Central memory CD8-positive, alpha-beta T cell (primary cell): ENCODE measurements at places on chromosomes 6 and 20.

GRCh38 chr6:144296973-144297372 is 11.8 kb downstream of the UTRN start:
- no peak for DNase-seq
- H3K27me3 ChIP-seq, result no peaks in the 10 kb centered on the region
- peak overlapping the region; percentile 21 for H3K27ac ChIP-seq
- H3K4me1 ChIP-seq, result peaks cover 10% of the 10 kb centered on the region

DNA sequence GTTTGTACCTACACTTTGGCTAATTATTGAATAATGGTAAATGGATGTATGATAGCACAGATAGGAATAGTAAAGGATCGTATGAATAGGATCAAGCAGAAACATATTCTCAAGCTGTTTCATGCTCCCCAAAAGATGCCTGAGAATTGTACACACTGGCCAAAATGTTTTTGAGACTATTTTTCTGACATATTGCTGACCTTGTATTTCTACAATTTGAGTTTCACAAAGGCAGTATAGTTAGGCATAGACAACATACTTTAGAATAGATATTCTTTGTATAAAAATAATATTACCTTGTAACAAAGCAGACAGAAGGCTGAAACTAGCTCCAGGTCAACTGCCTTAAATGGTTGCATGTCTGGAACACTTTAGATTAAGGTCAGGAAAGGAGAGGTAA is 598.4 kb downstream of the COL12A1 start:
- H3K4me1 ChIP-seq, result no peaks in the 10 kb centered on the region
- no peak overlapping the region for H3K27ac ChIP-seq
- no peaks in the 10 kb centered on the region for H3K36me3 ChIP-seq
- no peak overlapping the region for H3K4me3 ChIP-seq
- no peak for DNase-seq
- H3K27me3 ChIP-seq, result no peaks in the 10 kb centered on the region

GRCh38 chr20:9629831-9630230 is 115.4 kb downstream of the LAMP5 start:
- DNase-seq, result no peak
- H3K4me3 ChIP-seq, result no peak overlapping the region
- no peak overlapping the region for H3K27ac ChIP-seq
- H3K27me3 ChIP-seq, result no peaks in the 10 kb centered on the region
- no peaks in the 10 kb centered on the region for H3K4me1 ChIP-seq
- no peaks in the 10 kb centered on the region for H3K36me3 ChIP-seq

DNA sequence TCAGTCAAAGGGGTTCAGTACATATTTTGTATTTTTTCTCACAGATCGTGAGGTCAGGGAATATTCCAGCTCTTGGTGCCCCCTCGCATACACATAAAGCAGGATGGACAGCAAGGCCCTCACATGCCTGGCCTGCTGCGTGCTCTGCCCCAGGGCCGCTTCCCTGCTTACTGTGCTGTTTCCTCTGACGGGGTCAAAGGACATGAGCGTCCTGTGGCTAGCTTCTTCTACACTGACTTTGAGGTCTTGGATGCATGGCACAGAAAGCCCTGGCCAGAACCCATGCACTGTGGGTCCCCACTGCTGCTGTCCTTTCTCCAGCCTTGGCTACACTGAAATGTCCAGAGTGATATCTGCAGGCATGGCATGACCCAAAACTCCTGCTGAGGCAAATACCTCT is 92.5 kb upstream of the GGTLC1 start:
- no peak overlapping the region for H3K4me3 ChIP-seq
- H3K27me3 ChIP-seq, result no peaks in the 10 kb centered on the region
- DNase-seq, result no peak
- H3K4me1 ChIP-seq, result no peaks in the 10 kb centered on the region
- H3K36me3 ChIP-seq, result no peaks in the 10 kb centered on the region

DNA sequence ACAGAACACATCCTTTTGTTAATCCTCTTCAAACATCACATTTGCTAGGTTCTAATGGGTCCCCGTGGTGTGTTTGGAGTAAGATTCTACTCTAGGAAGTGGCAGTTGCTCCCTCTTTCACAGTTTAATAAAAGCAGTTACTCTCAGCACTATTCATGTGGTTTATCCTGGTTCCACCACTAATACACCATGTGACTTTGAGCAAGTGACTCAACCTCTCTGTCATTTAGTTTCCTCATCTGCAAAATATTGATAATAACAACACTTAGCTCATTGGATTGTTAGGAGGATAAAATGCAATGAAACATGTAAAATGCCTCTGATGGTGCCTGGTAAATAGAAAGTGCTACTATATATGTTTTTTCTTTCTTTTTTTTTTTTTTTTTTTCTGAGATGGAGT is 488.0 kb upstream of the NOX3 start:
- H3K27me3 ChIP-seq, result no peaks in the 10 kb centered on the region
- DNase-seq, result no peak
- no peak overlapping the region for H3K27ac ChIP-seq
- no peaks in the 10 kb centered on the region for H3K4me1 ChIP-seq
- H3K4me3 ChIP-seq, result no peak overlapping the region

- DNase-seq, result no peak
- H3K4me3 ChIP-seq, result no peak overlapping the region
- no peaks in the 10 kb centered on the region for H3K4me1 ChIP-seq
- peaks cover 45% of the 10 kb centered on the region for H3K27me3 ChIP-seq
- H3K36me3 ChIP-seq, result no peaks in the 10 kb centered on the region
Measured at GRCh38 chr6:165777680-165778079, 114.6 kb upstream of the PDE10A start.

DNA sequence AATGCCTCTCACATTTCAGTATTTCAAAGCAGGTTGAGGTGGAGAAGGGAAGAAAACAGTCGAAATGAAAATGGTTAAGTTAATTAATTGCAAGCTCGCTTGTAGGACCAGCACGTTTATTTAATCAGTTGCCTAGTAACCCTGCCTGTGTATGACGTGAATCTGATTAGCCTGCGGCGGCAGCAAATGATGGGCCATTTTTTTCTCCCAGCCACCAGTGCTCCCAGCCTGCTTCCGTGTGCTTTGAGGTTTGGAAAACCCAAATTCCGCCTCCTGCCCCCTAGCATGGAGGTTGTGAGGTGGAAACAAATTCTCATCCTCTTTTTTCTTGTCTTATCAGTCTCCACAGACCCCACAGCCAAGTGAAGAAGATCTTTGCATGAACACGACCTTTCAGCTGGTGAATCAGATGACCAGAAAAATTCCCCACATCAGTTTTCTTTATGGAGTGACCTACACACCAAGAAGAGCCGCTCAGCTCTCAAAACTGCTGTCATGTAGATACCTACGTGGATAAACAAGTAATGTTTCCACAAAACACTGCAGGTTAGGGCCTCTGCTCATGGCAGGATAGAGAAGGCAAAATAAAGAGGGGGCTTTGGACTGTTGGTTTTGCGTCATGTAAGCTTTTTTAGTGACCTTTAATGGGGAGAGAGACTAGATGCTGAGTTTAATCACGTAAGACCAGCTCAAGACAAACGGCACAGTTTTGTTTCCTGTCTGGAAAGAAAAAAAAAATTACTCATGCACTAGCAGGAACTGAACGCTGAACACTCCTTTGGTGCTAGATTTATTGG is 572.9 kb upstream of the NOX3 start:
- no peaks in the 10 kb centered on the region for H3K4me1 ChIP-seq
- DNase-seq, result no peak
- no peaks in the 10 kb centered on the region for H3K36me3 ChIP-seq

DNA sequence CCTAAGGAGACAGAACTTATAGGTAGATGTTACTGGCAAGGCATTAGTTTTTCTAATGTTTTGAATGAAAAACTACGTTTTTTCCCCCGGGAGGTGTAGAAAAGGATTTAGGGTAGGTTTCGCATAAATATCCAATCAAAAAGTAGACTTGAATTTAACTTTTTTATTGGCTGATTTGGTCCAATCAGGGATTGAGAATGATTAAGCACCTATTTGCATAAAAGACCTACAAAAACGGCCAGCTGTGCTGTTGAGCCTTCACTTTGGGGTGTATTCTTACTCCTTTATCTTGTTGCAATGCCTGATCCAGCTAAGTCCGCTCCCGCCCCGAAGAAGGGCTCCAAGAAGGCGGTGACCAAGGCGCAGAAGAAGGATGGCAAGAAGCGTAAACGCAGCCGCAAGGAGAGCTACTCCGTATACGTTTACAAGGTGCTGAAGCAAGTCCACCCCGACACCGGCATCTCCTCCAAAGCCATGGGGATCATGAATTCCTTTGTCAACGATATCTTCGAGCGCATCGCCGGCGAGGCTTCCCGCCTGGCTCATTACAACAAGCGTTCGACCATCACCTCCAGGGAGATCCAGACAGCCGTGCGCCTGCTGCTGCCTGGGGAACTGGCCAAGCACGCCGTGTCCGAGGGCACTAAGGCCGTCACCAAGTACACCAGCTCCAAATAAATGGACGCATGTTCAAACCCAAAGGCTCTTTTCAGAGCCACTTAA is 113.5 kb upstream of the BTN3A2 start:
- H3K36me3 ChIP-seq, result peaks cover 21% of the 10 kb centered on the region
- DNase-seq, result peak; percentile 29
- peak overlapping the region; percentile 95 for H3K4me3 ChIP-seq
- no peaks in the 10 kb centered on the region for H3K27me3 ChIP-seq
- peak overlapping the region; percentile 92 for H3K27ac ChIP-seq

- H3K27me3 ChIP-seq, result peaks cover 41% of the 10 kb centered on the region
- no peak overlapping the region for H3K4me3 ChIP-seq
- no peak overlapping the region for H3K27ac ChIP-seq
- no peak for DNase-seq
- H3K4me1 ChIP-seq, result no peaks in the 10 kb centered on the region
Measured at GRCh38 chr6:129936329-129937165, 75.4 kb upstream of the TMEM244 start.

DNA sequence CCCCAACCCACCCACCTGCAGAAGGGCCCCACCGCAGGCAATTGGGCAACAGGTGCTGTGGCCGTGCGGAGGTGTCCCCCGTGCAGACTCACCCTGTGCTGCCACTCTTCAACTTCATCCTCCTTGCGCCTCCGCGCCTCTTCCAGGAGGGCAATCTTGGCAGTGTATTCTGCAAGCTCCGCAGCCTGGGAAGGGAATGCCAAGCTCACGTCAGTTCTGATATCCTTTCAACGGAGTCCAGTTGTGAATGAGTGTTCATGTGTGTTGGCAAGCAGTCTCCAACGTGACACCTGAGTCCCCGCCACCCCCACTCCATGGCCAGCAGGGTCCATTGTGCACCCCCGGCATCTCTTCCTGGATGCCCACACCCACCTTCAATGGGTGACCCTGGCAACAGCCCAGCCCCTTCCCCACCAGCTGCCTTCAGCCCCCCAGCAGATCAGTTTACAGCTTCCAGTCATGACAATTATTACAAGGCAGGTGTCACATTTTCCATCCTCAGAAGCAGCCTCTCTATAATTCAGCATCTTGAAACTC is 49.9 kb downstream of the EZR start:
- peak overlapping the region; percentile 93 for H3K27ac ChIP-seq
- peak overlapping the region; percentile 45 for H3K4me3 ChIP-seq
- peaks cover 52% of the 10 kb centered on the region for H3K4me1 ChIP-seq
- peaks cover 94% of the 10 kb centered on the region for H3K36me3 ChIP-seq
- no peaks in the 10 kb centered on the region for H3K27me3 ChIP-seq

GRCh38 chr6:121000381-121000780 is 333.9 kb downstream of the TBC1D32 start:
- no peaks in the 10 kb centered on the region for H3K4me1 ChIP-seq
- no peaks in the 10 kb centered on the region for H3K36me3 ChIP-seq
- no peaks in the 10 kb centered on the region for H3K27me3 ChIP-seq
- no peak overlapping the region for H3K4me3 ChIP-seq

- H3K36me3 ChIP-seq, result peaks cover 2% of the 10 kb centered on the region
- H3K27me3 ChIP-seq, result no peaks in the 10 kb centered on the region
- DNase-seq, result no peak
- H3K27ac ChIP-seq, result no peak overlapping the region
Measured at GRCh38 chr6:110938171-110938570, 20.3 kb upstream of the GTF3C6 start.

GRCh38 chr20:34922654-34923381 is 32.8 kb downstream of the GSS start:
- H3K27me3 ChIP-seq, result no peaks in the 10 kb centered on the region
- H3K4me1 ChIP-seq, result peaks cover 25% of the 10 kb centered on the region
- peaks cover 3% of the 10 kb centered on the region for H3K36me3 ChIP-seq
- no peak for DNase-seq
- H3K27ac ChIP-seq, result no peak overlapping the region

- peaks cover 47% of the 10 kb centered on the region for H3K27me3 ChIP-seq
- H3K4me1 ChIP-seq, result peaks cover 6% of the 10 kb centered on the region
- H3K27ac ChIP-seq, result no peak overlapping the region
- DNase-seq, result no peak
- no peaks in the 10 kb centered on the region for H3K36me3 ChIP-seq
Measured at GRCh38 chr20:37471741-37472235, 49.3 kb upstream of the NNAT start.

GRCh38 chr6:101918471-101918870 is 525.0 kb downstream of the GRIK2 start:
- no peaks in the 10 kb centered on the region for H3K27me3 ChIP-seq
- no peaks in the 10 kb centered on the region for H3K36me3 ChIP-seq

DNA sequence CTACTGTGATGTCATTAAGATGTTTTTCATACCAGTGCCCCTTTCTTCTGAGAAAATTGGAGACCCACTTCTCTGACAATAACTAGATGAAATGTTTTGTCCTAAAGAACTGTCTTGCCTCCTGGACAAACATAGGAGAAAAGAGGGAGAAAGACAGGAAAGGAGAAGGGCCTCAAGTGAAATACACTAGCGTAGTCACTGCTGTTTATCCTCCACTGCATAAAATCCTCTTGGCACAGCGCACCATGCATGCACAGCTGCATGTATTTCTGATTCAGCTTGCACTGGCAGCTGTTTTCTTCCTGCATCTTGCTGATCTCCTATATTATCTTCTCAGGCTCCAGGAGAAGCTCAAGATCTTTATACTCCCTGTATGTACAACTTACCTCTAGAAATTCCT is 158.0 kb upstream of the BMP5 start:
- H3K4me3 ChIP-seq, result no peak overlapping the region
- H3K36me3 ChIP-seq, result peaks cover 2% of the 10 kb centered on the region
- H3K27ac ChIP-seq, result no peak overlapping the region
- no peak for DNase-seq
- H3K4me1 ChIP-seq, result no peaks in the 10 kb centered on the region

- no peak for DNase-seq
- H3K4me1 ChIP-seq, result no peaks in the 10 kb centered on the region
- no peak overlapping the region for H3K27ac ChIP-seq
- no peak overlapping the region for H3K4me3 ChIP-seq
Measured at GRCh38 chr6:148166339-148166968, 176.2 kb upstream of the SASH1 start.

GRCh38 chr6:26232940-26233648 is 131.9 kb upstream of the BTN3A2 start:
- peak overlapping the region; percentile 88 for H3K4me3 ChIP-seq
- H3K36me3 ChIP-seq, result peaks cover 27% of the 10 kb centered on the region
- peak overlapping the region; percentile 97 for H3K27ac ChIP-seq
- peaks cover 34% of the 10 kb centered on the region for H3K4me1 ChIP-seq

GRCh38 chr6:21265730-21266044 is 327.9 kb upstream of the SOX4 start:
- H3K27me3 ChIP-seq, result peaks cover 17% of the 10 kb centered on the region
- H3K27ac ChIP-seq, result no peak overlapping the region
- H3K4me1 ChIP-seq, result no peaks in the 10 kb centered on the region
- no peak overlapping the region for H3K4me3 ChIP-seq
- DNase-seq, result no peak

- DNase-seq, result no peak
- peaks cover 1% of the 10 kb centered on the region for H3K36me3 ChIP-seq
- H3K27me3 ChIP-seq, result no peaks in the 10 kb centered on the region
Measured at GRCh38 chr6:162653808-162654207, 73.8 kb downstream of the PRKN start.
